Kidney (tissue), 22 donors: ENCODE measurements at places on chromosomes 7 and 10. TPM values are rescaled to one million over a fixed set of nuclear protein-coding genes. Genes with fewer than 3 reads are reported as not detected.
A peak's percentile ranks its signal among the peaks of the same experiment; 100 is the strongest.

DNA sequence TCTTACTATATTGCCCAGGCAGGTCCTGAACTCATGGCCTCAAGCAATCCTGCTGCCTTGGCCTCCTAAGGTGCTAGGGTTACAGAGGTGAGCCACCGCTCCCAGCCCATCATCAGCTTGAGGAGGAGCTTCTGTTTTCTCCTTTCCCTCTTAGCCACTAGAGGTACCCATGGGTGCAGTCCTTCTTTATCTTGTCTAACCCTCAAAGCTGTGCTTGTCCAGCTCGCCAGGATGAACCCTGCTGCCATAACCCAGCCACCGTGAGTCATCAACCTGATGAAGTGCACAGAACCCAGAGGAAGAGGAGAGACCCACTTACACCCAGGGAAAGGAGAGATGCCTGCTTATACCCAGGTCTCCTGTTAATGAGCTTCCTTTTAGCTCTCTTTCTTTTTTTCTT is 133.4 kb downstream of the CUL2 start:
- no peak for DNase-seq

DNA sequence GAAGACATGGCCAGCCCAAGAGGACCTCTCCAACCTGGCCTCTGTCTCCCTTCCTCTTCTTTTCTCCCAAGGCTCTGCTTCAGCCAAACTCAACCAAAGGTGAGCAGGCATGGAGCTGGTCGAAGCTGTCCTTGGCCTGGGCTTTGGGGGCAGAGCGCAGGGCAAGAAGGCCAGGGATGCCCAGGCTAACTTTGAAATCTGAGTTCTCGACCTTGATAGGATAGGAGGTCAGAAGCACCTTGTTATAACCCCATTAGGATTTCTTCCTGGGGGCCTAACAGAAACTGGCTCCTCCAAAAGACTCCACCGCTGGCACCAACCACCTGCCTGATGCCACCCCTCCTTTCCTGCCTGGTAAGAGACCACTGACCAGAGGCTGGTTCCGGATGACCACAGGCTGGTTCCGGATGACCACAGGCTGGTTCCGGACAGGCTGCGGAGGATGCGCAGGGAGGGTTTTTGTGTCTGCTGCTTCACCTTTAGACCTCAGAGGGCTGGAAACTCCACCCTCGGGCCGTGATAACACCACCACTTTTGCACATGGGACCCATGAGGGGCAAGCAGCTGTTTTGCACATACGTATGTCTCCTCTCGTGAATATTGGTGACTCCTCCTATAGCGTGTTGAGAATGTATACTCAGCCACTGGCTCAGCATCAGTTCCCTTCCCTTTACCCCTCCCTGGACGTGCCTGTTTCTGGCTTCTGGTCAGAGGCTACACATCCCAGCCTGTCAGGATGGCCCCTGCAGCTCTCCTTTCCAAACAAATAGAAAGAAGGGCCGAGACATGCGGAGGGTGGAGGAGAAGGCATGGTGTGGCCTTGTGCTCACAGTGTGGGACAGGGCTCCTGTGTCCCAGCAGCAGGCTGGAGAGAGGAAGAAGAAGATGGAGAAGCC is 140.1 kb downstream of the DNAJB6 start:
- DNase-seq: no peak

The TMEM139 gene
- 36.7 TPM for total RNA-seq

The CYP2C9 gene
- 2.9 TPM for total RNA-seq

GRCh38 chr10:66983475-66983818 is 57.6 kb downstream of the LRRTM3 start:
- no peak for DNase-seq

- DNase-seq: no peak
Measured at GRCh38 chr7:116441534-116441933, 58.0 kb upstream of the CAV2 start.

- no peak for DNase-seq
Measured at GRCh38 chr10:42988069-42988468, 88.8 kb upstream of the RET start.

DNA sequence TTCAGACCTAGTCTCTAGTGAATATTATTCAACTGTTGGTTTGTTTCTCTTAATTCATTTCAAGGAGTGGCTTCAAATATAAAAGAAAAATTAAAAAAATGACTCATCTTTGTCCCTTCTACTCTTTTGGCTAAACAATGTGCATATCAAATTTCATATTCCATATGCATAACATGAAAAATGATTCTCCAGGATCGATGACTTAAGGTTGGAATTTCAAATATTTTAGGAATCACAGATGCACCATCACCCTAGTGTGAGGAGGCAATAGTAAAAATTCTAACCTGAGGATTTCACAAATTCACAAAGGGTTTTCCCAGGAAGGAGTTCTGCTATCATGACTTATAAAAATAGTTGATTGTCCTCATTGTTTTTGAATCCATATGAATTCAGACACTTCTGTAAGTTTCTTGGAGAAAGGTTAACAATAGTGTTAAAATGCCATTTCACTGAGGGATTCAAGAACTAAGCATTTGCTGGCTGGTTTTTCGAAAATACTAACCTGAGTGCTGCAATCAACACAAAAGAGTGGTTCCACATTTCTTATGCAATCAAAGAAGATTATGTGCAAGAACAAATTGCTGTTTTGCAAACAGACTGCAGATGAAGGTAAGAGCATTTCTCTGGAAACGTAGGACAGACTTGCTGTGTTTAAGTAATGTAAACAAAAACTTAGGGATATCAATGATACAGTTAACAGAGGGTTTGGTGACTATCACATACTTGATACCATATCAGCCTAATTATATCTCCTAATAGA is 547.5 kb upstream of the LRRTM3 start:
- no peak for DNase-seq

DNA sequence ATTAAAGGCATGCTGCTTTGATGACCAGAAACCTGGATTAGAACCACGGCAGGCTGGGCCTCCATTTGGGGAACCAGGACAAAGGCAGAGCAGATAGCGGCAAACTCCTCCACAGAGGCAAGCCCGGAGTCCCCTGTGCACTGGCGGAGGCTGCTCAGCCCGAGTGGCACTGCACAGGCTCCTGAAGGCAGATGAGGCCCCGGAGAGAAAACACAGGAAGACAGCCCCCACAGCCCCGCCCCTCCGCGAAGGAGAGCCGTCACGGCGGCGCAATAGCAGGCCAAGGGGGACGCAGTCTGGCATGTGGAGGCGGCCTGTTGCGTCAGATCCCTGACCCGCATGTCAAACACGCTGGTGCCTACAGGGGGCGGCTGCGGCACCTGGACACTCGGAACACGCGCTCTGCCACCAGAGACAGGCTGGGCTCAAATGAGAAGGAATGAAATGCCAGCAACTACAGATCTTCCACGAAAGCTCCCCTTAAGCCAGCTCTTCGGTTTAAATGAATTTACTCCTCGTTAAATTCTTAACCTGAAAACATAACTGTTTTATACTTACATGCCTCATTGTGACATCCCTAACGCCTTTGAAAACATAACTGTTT is 128.5 kb downstream of the MAD1L1 start:
- DNase-seq: peak; percentile 94

- no peak for DNase-seq
Measured at GRCh38 chr10:43278216-43278615, 11.4 kb upstream of the RASGEF1A start.

DNA sequence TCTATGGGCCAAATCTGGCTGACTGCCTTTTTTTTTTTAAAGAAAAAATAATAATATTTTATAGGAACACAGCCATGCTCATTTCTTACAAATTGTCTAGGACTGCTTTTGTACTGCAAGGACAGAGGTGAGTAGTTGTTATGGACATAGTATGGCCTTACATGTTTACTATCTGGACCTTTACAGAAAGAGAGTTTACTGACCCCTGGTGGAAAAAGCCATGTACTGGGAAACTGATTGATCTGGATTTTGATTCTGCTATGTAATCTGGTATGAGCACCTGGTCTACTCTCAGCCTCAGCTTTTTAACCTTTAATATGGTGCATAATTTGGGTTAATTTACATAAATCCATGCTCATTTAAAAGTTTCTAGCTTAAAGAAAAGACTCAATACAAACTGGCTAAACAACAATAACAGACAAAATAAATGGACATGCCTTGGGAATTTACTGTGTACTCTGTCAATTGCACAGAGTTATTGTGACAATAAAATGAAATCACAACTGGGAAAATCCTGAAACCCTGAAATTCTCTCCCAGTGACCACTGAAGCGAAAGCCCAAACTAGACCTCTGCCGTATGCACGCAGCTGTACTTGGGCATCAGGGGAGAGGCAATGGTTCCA is 260.7 kb downstream of the BMPER start:
- DNase-seq: no peak

DNA sequence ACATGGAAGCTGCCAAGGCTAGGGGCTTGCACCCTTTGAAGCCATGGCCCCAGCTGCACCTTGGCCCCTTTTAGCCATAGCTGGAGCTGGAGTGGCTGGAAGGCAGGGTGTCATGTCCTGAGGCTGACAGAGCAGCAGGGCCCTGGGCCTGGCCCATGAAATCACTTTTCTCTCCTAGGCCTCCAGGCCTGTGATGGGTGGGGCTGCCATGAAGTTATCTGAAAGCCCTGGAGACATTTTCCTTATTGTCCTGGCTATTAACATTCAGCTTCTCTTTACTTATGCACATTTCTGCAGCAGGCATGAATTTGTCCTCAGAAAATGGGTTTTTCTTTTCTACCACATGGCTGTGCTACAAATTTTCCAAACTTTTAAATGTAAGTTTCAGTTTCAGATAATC is 106.9 kb upstream of the ELMO1 start:
- DNase-seq: no peak

GRCh38 chr7:24578052-24578451 is 4.8 kb downstream of the PALS2 start:
- no peak for DNase-seq

DNA sequence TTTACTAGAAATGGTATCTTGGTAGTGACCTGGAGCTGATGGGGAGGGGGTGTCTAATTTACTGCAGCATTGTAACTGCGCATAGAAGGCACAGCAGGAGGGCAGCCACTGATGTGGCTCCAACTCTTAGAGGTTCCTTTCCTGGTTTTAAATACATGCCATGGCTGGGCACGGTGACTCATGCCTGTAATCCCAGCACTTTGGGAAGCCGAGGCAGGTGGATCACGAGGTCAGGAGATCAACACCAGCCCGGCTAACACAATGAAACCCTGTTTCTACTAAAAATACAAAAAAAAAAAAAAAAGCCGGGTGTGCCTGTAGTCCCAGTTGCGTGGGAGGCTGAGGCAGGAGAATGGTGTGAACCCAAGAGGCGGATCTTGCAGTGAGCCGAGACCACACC is 19.2 kb upstream of the SEC61G start:
- no peak for DNase-seq

DNA sequence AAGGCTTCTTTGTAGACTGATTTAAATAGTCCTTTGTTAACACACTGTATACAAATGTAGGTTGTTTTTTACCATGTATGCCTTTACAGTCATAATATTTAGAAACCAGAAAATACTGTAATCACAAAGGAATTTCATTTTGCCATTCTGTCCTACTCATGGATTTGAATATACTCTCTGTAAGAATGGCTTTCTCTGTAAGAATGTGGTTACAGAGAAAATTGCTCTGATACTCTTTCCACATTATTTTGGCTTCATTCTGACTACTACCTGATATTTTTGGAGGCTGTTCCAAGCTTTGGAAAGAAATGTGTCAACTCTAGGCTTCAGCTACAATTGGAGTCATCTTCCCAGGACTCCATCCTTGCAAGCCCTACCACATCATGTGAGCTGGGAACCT is 23.5 kb downstream of the CH25H start:
- DNase-seq: no peak

- DNase-seq: peak; percentile 59
Measured at GRCh38 chr7:157897681-157898080, 560.9 kb downstream of the DNAJB6 start.

- DNase-seq: no peak
Measured at GRCh38 chr7:2466675-2467074, 9.5 kb downstream of the GRIFIN start.

The CRYGN gene
- total RNA-seq: 0.22 TPM

The TEX47 gene
- total RNA-seq: not detected

- DNase-seq: peak; percentile 0
Measured at GRCh38 chr10:75272094-75272493, 36.3 kb upstream of the COMTD1 start.

DNA sequence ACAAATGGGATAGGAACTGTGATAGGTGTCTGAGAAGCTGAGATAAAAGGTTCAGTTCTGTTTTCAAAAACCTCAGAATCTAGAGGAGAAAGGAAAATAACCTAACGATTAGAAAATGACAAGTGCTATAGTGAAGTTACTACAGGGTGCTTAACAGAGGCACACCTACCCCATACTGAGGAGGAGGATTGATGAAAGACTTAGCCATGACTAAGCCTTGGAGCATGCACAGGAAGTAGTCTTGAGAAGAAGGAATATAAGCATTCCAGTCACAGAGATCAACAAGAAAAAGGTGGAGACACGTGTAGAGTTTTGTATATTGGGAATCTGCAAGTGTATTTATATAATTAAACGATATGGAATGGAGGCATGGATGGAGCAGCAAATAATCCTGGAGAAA is 1225.5 kb upstream of the CELF2 start:
- no peak for DNase-seq

- DNase-seq: no peak
Measured at GRCh38 chr7:9983048-9983447, 990.6 kb upstream of the PHF14 start.

DNA sequence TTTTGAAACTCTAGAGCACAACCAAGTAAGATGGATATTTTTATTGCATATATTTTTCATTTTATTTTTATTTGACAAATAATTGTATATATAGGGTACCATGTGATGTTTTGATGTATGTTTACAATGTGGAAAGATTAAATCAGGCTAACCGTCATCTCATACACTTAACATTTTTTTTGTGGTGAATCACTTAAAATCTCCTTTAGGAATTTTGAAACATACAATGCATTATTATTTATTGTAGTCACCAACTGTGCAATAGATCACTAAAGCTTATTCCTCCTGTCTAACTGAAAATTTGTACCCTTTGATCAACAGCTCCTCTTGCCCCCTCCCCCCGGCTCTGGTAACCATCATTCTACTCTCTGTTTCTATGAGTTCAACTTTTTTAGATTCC is 77.2 kb downstream of the DNAH11 start:
- DNase-seq: no peak

DNA sequence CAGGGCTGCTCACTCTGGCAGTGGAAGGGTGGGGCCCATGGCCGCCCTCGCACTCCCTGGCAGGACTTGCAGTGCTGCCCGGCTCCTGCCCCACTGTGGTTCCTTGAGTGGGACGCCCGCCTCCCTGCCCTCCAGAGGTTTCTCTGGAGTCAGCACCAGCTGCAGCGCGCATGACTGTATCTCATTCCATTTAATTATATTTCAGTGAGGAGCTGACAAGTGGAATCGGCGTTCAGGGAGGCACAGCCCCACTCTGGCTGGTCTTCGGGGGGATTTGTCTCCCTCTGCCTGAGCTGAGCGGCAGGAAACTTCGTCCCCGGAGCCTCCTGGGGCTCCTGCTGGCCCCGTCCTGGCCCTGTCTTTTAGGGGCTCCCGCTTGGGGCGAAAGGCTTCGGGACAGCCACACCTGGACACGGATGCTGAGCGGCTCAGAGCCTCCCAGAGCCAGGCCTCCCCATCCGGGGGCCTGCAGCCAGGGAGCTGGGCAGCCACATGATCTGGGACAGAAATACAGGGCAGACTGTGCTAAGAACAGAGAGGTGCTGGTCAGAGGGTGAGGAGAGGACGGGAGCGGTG is 75.3 kb upstream of the NKX6-2 start:
- DNase-seq: no peak

- DNase-seq: no peak
Measured at GRCh38 chr10:69334302-69335062, 56.2 kb downstream of the HK1 start.

GRCh38 chr7:129531721-129532120 is 29.4 kb downstream of the SMKR1 start:
- no peak for DNase-seq
